ENCODE measurements at places on chromosomes 12 and 14. TPM values are rescaled to one million over a fixed set of nuclear protein-coding genes. Genes with fewer than 3 reads are reported as not detected.

- DNase-seq = peak; percentile 91
Observed at GRCh38 chr14:68788996-68789820, 3.7 kb downstream of the ZFP36L1 start.

- DNase-seq = no peak
Observed at GRCh38 chr12:29709496-29710040, 74.2 kb downstream of the TMTC1 start.

DNA sequence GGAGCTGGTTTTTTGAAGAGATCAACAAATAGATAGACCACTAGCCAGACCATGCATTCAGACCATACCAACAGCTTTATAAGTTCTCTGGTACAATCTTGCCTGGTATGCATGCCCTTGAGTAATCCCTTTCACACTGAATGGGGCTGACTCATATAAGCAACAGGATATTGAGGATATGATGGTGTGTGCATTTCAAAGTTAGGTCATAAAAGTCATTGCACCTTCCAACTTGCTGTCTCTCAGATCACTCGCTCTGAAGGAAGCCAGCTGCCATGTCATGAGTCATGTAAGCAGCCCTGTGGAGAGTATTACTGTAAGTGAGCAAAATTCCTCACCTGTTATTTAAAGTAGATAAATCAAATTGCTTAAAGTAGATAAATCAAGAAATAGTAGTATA lies 45.0 kb upstream of the OR6J1 start:
- DNase-seq = peak; percentile 21

- no peak for DNase-seq
Observed at GRCh38 chr14:69049675-69050074, 70.6 kb upstream of the ACTN1 start.

Gene SRSF5
- 1,385 TPM for polyA plus RNA-seq

Gene USP5
- 44.4 TPM for polyA plus RNA-seq

Gene BHLHE41
- not detected for polyA plus RNA-seq

All from CD4-positive, CD25-positive, alpha-beta regulatory T cell (primary cell).